ENCODE measurements at places on chromosomes 6 and 20. TPM values are rescaled to one million over a fixed set of nuclear protein-coding genes. Genes with fewer than 3 reads are reported as not detected.

GRCh38 chr20:53865901-53866793 lies 204.2 kb downstream of the BCAS1 start:
- DNase-seq = no peak

DNA sequence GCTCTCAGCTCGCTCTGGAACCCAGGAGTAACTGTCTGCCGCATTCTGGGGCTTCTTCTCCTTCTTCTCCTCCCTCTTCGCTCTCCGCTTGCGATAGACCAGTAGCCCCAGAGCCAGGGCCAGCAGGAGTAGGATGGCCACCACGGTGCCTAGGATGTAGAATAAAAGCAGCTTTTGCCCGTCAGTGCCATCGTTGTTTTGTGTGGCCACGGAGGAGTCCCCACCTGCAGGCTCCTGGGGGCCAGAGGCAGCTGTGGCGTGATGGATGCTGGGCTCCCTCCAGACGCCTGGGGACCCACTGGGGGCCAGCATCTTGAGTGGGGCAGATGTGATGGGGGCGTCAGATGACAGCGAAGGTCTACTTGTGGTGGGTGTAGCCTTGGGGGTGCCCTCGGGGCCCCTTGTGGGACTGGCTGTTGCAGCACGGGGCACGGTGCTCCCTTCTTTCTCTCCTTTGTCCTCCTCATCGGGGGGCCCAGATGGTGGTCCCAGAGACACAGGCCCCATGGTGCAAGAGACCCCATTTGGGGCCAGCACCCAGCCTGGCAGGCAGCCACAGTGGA lies 1.8 kb downstream of the CD93 start:
- no peak for DNase-seq

DNA sequence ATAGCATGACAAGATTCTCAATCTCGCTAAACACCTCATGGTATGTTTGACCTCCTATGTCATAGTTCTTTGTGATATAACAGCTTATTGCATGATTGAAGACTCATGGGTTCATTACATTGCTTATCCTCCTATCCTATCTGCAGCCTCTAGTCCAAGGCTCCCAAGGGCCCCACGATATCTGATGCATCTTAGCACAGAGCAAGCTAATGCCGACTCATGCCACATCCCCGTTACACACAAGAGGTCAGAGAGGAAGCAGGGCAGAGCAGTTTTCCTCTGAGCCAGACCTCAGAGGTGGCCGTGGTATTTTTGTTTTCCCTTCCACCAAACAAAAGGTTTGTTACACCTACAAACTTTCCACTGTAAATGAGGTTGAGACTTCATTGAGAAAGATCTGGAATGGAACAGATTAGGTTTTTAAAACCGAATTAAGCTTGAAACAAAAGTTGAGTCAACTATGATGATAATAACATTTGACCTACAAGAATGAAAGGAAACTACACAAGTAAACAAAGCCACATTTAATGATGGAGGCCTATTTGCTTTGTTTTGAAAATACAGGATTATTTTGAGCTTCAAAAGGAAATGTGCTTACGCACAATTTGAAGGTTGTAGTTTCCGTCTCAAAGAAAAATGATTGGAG lies 133.9 kb upstream of the MYLIP start:
- DNase-seq = no peak

GRCh38 chr6:33430991-33431879 lies 11.4 kb downstream of the SYNGAP1 start:
- no peak for DNase-seq

- no peak for DNase-seq
Measured at GRCh38 chr6:166512567-166512966, 73.9 kb downstream of the RAMACL start.

DNA sequence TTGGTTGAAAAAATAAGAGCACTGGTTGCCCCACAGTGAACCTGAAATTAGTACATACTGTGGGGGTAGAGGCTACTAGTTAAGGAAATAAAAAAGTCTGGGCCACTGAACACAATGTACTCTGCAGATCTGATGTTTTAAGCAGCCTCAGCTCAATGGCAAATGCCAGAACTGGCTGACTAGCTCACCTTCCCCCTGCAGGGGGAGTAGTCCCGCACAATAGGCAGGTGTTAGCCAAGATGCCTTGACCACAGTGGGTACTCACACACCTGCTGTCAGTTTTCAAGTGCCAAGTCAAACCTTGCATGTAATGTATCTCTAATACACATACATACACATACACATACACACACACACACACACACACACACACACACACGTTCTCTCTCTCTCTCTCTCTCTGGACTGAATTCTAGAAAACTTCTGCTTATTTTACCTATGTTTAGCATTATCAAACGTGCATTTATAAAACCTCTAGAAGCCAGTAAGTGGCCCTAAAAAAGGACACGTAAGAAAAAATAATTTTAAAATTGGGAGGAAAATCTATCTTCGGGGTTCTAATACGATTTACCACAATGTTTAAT lies 36.1 kb downstream of the GMDS start:
- DNase-seq = no peak

DNA sequence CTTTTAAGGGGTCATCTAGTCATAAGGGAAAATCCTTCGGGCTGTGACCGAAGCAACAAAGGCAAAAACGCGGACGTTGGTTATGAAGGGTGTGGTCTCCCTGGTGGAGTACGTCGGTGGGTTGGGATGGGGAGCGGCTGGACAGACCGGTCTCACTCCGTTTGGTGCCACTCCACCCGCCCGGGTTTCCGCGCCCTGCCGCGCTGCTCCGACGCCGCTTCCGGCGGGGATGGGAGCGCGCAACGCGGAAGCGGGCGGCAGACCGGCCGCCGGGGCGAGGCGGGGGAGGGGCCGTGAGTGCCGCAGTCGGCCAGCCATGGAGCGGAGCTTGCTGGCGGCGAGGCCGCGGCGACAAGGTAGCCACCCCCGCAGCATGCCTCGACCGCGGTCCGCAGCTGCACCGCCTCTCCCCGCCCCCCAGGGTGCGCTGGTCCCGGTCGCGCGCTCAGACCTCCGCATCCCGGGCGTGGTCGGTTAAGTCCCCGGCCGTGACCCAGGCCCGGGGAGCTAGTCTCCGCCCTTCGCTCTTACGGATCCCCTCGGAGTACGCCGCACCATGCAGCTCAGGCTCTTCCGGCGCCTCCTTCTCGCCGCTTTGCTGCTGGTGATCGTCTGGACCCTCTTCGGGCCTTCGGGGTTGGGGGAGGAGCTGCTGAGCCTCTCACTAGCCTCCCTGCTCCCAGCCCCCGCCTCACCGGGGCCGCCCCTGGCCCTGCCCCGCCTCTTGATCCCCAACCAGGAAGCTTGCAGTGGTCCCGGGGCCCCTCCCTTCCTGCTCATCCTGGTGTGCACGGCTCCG lies at the start of gene B3GALT4:
B3GALT4 (plus strand) TSS at position 260 of the 799 bp plus-strand sequence; CDS start at position 557, 297 bp downstream.
- DNase-seq = no peak

- peak; percentile 81 for DNase-seq
Measured at GRCh38 chr6:90375681-90376439, 79.2 kb upstream of the BACH2 start.

DNA sequence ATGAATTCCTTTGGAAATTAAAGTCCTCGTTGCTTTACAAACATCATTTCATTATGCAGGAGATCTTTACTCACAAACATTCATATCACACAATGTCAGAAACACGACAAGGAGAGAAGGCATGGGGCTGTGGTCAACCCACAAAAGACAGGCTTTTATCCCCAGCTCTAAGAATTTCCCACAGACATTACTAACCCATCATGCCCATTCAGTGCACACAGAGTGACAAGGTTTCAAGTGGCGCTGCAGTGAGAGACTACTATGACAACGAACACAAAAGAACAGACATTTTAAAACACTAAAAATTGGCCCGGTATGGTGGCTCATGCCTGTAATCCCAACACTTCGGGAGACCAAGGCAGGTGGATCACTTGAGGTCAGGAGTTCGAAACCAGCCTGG lies 579.8 kb upstream of the AGPAT4 start:
- DNase-seq = no peak

- DNase-seq = no peak
Measured at GRCh38 chr20:38092915-38093314, 59.4 kb downstream of the RPRD1B start.

DNA sequence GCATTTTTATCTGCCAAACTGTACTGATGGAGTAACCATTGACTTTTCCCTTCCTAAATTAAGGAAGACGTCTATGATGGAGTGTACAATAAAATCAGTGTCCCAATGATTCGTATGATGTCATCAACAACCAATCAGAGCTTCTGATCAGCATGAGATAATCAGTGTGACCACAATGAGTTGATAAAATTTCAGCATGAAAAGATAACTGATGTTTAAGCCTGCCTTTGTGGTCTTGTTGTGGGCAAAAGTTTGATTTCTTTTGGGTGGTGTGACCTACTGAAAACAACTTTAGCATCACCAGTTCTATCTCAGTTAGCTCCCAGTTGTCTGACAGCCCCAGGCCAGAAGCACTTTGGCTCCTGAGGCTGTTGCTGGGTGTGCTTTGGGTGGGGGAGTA lies 3.3 kb downstream of the PCIF1 start:
- DNase-seq = no peak

DNA sequence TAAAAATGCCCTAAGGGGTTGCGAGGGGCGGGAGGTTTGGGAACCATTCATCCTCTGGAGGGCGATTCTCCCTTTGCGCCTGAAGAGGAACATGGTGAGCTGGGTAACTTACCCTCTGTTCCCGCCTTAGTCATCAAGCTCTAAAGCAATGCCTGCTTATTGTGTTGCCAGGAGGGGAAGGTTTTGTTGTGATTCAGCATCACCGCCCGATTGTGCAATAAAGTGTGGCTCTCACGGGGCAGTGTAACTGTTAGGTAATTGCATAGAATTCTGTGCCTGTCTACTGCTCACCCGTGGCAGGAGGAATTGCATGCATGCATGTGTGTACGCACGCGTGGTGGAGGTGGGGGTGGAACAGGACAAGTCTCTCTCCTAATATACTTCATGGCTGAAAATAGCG lies 95.5 kb upstream of the AGPAT4 start:
- DNase-seq = peak; percentile 7

DNA sequence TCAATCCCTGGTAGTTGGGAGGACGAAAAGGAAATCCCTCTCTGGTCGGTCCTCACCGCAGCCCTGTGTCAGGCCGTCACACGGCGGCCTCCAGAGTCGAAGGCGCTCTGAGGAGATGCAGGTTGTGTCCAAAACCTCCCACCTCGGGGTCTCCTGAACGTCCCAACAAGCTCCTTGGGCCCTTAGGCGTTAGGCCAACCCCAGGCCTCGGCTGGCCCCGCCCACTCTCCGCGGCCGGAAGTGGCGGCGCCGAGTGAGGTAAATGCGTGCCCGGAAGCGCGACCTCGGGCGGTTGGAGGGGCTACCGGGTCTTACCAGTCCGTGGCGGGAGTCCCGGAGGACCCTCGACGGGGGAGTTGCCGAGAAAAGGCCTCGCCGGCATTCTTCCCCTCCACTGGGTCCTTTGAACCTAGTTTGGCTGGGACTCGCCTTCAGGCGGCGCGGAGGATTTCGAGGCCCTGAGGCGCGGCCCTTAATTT lies at the start of gene TDRD6:
TDRD6 (plus strand) TSS at position 267 of the 479 bp plus-strand sequence. CDS start 244 bp downstream, outside the sequence.
- DNase-seq = no peak

- DNase-seq = no peak
Measured at GRCh38 chr20:60599381-60599780, 641.2 kb downstream of the CDH26 start.

- no peak for DNase-seq
Measured at GRCh38 chr6:28816909-28817807, 106.6 kb downstream of the TRIM27 start.

GRCh38 chr6:89131599-89131998 lies 13.7 kb upstream of the SRSF12 start:
- DNase-seq = no peak

- no peak for DNase-seq
Measured at GRCh38 chr20:4772132-4772531, 50.4 kb downstream of the PRND start.

DNA sequence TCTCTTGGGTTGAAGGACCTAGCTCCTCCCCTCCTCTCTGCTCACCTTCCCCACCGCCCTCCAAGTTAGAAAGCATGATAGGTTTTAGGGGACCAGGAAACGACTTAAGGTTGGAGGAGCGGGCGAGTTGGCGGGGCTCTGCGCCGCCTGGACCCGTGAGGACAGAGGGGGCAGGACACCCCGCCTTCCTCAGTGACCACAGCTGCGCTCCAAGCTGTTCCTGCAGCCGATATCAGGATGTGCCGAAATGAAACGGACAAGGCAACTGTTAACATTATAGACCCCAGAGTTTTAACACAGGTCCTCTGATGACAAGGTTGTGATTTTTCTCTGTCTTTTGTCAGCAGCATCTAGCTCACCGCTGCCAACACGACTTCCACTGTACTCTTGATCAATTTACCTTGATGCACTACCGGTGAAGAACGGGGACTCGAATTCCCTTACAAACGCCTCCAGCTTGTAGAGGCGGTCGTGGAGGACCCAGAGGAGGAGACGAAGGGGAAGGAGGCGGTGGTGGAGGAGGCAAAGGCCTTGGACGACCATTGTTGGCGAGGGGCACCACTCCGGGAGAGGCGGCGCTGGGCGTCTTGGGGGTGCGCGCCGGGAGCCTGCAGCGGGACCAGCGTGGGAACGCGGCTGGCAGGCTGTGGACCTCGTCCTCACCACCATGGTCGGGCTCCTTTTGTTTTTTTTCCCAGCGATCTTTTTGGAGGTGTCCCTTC lies at the start of gene GRM1:
GRM1 (plus strand) TSS at position 212 of the 722 bp plus-strand sequence; CDS start at position 668, 456 bp downstream.
- DNase-seq = no peak

DNA sequence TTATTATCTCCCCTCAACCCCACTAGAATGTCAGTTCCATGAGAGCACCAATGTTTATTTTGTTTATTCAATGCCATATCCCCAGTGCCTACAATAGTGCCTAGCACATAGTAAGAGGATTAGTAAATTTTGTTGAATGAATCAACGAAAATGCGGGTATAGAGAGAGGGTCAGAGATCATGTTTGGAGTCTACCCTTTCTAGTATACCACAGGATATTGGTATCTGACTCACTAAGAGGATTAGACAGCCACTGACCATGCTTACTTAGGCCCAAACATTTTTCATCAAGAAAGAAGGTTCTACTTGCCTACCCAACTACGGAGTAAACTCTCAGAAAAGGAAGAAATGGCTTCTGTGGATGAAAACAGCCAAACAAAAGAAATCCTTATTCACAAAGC lies 356.8 kb downstream of the BTBD9 start:
- DNase-seq = no peak

GRCh38 chr6:40393641-40394040 lies 193.5 kb downstream of the LRFN2 start:
- no peak for DNase-seq

DNA sequence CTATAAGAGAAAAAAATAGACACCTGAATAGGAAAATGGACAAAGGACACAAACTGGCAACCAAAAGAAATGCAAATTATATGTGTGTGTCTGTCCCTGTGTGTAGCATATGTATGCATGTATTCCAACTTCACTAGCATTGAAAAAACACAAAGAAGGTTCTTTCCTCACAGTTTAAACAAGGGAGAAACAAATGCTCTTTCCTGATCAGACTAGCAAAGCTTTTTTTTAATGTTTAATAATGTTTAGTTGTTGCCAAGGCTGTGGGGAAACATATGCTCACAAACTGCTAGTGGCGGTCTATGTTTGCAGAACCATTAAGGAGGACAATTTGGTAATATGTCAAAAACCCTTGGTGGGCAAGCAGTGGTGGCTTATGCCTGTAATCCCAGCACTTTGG lies 22.4 kb downstream of the SMLR1 start:
- no peak for DNase-seq

RNF182 gene
- polyA plus RNA-seq = 1.9 TPM

CBFA2T2 gene
- polyA plus RNA-seq = 8.0 TPM

DUSP15 gene
- polyA plus RNA-seq = not detected

SLC29A1 gene
- 34.1 TPM for polyA plus RNA-seq

PRSS35 gene
- polyA plus RNA-seq = 0.58 TPM

HLA-DPB1 gene
- polyA plus RNA-seq = 11.2 TPM

LGSN gene
- not detected for polyA plus RNA-seq

HUS1B gene
- polyA plus RNA-seq = 0.10 TPM

PTP4A1 gene
- polyA plus RNA-seq = 15.7 TPM

DEFB115 gene
- not detected for polyA plus RNA-seq

ANKRD66 gene
- polyA plus RNA-seq = not detected

DYNLT2 gene
- polyA plus RNA-seq = 0.32 TPM

ADTRP gene
- 1.6 TPM for polyA plus RNA-seq

PTK6 gene
- 0.07 TPM for polyA plus RNA-seq

FAM209B gene
- polyA plus RNA-seq = not detected
